ENCODE measurements at places on chromosomes 5 and 9.

- DNase-seq: no peak
These were observed 51.8 kb downstream of the BASP1 start for GRCh38 chr5:17269201-17269600.

DNA sequence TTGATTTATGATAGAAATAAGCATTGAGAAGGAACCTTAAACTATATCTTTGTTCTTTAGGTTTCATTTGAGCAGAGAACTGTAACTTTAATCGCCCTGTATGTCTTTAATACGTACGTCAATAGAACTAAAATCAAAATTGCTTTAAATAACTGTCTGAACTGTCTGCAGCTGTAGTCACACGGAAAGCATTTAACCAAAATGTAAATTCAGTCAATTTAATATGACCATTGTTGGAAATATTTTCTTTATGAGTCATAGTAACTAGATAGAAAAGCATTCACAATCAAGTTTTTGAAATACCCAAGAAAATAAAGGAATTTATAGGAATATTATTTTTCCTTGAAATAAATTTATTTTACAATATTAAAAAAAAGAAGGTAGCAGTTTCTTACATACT lies 157.1 kb upstream of the CDH6 start:
- no peak for DNase-seq

- DNase-seq: no peak
These were observed 669.7 kb upstream of the RGMB start for GRCh38 chr5:98103807-98104206.

DNA sequence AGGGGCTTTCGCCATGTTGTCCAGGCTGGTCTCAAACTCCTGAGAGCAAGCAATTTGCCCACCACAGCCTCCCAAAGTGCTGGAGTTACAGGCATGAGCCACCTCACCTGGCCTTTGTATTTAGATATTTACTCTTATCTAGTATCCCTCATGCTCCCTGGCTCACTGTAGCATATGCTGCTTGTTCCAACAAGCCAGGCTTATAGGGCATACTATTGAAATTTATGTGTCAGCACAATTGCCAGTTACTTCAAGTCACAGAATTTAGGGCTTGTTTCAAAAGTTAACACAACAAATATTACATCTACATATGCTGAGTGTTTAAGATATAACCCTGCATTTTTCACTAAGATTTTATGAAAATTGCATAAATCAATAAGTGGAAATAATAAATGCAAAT lies 469.2 kb upstream of the ZNF608 start:
- no peak for DNase-seq

DNA sequence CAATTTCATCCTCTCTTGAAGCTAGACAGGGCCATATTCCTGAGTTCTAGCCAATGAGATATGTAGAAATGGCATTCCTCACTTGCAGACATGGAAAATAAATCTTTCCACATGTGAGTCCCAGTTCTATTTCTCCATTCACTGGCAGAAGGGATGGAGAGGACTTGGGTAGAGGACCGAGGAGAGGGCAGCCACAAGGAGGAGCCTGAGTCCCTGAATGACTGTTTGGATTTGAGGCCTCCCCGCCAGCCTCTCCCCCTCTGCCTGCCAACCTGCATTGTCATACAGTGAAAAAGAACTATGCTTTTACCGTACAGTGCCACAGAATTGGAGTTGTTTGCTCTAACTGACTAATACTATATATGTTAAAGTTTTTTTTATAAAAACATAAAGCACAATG lies 583.0 kb upstream of the WWC1 start:
- no peak for DNase-seq

GRCh38 chr5:54323495-54323894 lies 13.1 kb upstream of the ARL15 start:
- no peak for DNase-seq

GRCh38 chr5:132354381-132355139 lies 14.9 kb upstream of the SLC22A5 start:
- DNase-seq: no peak

DNA sequence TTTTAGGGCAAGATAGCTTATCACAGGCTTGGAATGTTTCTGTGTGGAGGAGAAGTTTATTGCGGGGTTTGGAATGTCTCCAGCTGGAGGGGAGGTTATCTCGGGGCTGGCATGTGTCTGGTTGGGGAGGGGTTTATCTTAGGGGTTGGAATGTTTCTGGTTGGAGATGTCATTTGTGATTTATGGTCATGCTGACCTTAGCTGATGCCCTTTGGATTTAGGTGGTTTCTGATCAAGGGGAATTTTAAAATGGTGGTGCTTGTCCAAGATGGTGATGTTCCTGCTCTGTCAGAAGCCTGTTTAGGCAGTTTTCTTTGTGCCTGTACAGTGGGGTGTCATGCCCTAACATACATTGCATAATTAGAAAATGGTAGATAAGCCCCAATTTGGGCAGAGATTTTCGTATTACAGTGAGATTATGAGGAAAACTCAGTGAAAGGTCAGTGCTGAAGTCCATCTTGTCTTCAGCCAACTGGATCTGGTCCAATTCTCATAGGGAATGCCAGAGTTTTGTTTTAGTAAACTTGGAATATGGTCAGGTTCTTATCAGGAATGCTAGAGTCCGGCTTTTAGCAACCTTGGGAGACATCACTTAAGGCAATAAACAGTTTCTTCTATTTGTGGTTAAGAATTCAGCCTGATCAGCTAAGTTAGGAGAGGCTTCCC lies 14.3 kb downstream of the CDK20 start:
- DNase-seq: no peak

GRCh38 chr9:133711428-133712220 lies 26.5 kb downstream of the SARDH start:
- no peak for DNase-seq

GRCh38 chr5:64690417-64691151 lies at the start of gene SHISAL2B:
TSS of gene SHISAL2B (plus strand) at chr5:64690503. CDS start at chr5:64690624, 121 bp downstream.
- peak; percentile 60 for DNase-seq

GRCh38 chr9:126609711-126610388 lies 3.9 kb upstream of the LMX1B start:
- no peak for DNase-seq

DNA sequence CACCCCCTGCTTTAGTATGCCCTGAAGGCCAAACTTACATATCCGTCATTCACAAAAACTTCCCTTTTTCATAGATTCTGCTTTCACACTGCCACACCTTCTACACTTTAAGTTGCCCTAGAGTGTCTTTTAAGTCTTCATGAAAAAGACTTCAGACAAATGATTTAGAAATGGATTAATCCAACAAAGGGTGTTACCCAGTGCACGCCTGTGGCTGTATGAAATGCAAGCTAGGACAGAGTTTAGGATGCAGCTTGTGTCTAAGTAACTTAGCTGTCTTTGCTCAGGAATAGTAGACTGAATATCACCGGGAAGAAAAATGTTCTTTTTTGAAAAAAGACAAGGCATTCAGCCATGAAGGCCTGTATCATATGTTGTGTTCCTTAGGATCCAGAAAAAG lies 210.0 kb downstream of the MPDZ start:
- DNase-seq: no peak

DNA sequence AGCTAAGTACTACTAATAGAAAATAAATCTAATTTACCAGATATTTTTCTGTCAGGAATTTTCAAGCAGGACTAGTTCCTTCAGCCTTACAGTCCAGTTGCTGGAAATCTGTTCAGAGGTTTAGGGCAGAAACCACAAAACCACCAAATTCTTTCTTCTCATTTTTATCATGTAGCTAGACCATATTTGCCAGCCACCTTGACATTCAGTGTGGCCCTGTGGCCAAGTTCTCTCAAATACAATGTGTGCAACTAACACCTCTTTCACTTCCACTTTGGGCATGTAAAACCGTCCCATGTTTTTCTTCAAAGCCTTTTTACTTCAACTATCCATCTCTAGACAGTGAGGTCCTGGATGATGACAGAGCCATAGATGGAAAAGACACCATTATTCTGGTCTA lies 1133.2 kb upstream of the CDH18 start:
- DNase-seq: no peak

- no peak for DNase-seq
These were observed 52.7 kb upstream of the ZNF618 start for GRCh38 chr9:113823421-113823820.

DNA sequence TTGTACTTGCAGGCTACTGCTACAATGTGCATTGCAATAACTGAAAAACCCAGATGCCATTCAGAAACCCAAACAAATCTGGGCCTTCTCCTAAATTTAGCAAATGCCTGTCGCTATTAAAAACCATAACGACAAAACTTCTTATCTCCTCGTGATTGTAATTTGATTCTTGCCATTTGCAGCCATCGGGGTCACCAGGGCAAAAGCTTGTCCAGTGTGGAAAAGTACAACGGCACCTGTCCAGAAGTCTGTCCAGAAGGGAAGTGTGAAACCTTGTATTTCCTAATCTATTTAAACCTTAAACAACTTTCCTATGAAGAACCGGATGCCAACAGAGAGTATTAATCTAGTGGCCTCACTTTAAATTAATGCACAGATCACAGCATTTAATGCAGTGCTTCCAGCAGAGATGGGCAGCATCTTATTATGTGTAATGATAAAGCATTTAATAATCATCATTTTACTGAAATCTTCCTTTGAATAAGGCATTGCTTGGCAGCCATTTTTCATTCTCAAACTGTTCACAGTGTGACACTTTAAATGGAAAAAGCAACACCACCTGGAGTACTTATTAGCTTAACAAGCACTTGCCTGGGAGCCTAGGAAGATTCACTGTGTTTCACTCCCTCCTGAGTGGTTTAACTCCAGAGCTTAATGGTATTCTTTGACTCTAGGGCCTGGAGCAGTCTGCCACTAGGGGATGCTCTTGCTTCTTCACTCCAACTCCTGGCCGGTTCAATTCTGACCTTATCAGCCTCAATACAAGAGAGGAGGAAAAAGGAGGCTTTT lies 4.9 kb upstream of the C7 start:
- DNase-seq: peak; percentile 63

GRCh38 chr5:180832638-180833068 lies 28.4 kb downstream of the ZFP62 start:
- DNase-seq: no peak

DNA sequence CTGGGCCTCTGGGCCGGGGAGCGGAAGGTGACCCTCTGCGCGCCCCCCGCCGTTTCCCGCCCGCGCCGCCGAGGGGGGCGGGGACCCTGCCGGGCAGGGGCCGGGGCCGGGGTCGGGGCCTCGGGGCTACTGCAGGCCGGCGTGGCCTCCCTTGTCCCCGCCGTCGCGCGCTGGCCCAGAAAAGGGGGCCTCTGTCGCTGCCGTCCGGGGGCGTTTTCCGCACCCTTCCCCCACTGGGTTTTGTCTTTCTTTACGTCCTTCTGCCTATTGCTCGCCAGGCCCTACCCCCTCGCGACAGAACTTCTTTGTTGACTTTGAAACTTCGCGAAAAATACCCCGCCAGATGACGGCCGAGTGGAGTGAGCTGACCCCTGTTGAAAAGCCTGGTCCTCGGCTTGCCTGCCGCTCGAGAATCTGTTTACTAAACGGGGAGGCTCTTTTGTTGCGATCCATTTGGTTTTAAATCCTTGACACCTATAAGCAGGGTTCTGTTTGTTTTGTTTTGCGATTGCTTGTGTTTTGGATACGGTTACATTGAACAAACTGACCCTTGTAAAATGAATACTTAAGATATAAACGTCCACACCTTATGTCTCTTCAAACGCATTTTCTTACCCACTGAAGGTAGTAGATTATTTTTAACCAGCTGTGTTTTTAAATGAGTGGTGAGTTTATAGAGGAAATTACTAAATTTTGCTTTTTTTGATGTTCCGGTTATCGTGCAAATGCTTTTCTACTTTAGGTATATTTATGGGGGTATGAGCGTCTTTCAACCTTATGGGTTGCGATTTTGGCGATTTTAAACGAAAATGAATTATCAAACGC lies 765 bp downstream of the MARCHF6 start:
- DNase-seq: peak; percentile 20

DNA sequence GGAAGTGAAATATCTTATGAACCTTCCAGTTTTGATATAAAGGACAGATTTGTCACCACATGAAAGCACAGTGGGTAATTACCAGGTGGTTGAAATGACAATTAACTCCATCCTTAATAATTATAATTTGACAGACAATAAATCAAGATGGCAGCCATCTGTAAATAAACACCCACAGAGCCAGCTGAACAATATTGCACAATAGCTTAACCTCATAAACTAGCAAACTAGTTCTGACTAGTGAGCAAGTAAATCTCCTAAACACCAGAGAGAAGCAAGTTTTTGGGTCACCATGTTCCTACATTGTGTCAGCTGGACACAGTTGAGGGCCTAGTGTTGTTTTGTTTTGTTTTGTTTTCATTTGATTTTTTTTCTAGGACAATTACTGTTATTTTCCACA lies 577.4 kb downstream of the ACTL7B start:
- no peak for DNase-seq

- DNase-seq: no peak
These were observed 18.0 kb downstream of the DNLZ start for GRCh38 chr9:136345281-136346156.

DNA sequence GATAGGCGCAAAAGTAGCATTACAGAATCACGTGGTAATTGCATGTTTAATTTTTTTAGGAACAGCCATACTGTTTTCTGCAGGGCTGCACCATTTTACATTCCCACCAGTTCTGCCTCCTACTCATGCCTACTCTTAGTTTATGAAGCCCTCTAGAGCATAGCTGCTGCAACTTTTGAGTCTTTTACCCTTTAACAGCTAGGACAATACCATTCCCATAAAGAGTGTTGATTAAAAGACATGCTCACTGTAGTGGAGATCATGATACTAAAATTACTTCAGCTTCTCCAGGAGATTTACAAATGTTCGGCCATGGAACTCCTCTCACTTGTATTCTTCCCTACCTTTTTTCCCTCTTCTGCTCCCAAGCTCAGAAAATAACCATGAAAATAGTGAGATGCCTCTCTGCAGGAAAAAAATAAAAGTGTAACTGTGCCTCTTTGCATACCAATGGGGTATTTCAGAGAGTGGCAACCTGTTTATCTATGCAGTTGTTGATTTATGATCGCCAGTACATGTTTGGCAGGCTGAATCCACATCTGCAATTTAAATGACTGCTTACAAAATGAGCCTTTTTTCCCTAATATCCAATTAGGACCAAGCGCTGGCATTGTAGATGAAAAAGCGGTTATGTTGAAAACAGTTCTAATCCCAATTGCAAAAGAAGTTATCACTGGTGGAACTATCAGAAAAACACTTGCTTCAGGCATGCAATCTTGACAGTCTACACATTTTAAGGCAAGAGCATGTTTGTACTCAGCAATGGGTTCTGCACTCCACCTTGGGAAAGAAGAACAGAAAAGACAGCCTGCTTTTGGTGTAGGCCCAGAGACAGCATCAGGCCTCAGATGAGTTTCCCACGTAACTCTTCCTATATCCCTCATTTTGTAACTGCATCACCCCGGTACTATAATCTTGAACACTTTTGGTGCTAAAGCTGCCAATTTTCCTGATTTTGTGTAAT lies 131.1 kb downstream of the ADAMTSL1 start:
- DNase-seq: no peak

- no peak for DNase-seq
These were observed 27.5 kb downstream of the GABRA6 start for GRCh38 chr5:161713042-161713441.

DNA sequence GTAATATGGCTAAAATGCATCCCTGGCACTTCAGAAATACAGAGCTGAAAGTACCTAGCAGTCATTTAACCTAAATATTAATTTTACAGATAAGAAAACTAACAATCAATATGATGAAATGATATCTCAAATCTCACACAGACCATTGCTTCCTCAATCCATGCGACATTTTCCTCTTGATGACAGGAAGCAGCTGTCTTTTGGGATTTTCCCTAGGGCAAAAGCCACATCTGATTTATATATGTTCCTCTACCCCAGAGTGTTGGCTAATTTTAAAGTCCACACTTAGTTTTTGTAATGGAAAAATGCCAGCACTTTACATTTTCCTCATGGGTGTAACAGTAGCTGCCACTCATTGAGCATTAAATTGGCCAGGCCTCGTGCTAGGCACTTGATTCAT lies 47.7 kb upstream of the ITGA1 start:
- no peak for DNase-seq

GRCh38 chr5:95969651-95970358 lies 8.2 kb upstream of the ELL2 start:
- DNase-seq: no peak
